CD4-positive, alpha-beta T cell treated with Interleukin-17A for 4 hours (primary cell): ENCODE measurements at places on chromosomes 12 and 14.

GRCh38 chr12:15823360-15824128 lies 34.4 kb upstream of the EPS8 start:
- DNase-seq = no peak

- DNase-seq = no peak
These were observed 774.9 kb upstream of the NOVA1 start for GRCh38 chr14:27372771-27373170.

DNA sequence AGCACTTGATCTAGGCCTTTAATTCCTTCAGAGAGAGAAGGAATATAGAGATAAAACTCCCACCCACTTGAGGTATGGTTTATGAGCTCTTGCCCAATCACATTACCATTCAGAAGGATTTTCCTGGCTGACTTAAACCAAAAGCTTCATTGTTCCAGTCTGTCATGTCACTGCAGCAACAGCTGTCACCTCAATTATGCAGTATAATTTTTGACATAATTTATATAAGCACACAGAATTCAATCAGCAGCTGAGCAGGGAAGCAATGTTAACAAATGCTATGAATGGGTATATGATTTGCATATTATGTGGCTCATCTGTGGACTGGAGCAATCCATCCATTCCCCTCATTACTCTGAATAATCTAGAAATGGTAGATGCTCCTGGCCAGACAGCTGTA lies 40.3 kb downstream of the CBX5 start:
- no peak for DNase-seq

- DNase-seq = no peak
These were observed 9.3 kb upstream of the B4GALNT3 start for GRCh38 chr12:450438-450837.

GRCh38 chr12:107635139-107635538 lies 50.5 kb upstream of the PWP1 start:
- DNase-seq = no peak

DNA sequence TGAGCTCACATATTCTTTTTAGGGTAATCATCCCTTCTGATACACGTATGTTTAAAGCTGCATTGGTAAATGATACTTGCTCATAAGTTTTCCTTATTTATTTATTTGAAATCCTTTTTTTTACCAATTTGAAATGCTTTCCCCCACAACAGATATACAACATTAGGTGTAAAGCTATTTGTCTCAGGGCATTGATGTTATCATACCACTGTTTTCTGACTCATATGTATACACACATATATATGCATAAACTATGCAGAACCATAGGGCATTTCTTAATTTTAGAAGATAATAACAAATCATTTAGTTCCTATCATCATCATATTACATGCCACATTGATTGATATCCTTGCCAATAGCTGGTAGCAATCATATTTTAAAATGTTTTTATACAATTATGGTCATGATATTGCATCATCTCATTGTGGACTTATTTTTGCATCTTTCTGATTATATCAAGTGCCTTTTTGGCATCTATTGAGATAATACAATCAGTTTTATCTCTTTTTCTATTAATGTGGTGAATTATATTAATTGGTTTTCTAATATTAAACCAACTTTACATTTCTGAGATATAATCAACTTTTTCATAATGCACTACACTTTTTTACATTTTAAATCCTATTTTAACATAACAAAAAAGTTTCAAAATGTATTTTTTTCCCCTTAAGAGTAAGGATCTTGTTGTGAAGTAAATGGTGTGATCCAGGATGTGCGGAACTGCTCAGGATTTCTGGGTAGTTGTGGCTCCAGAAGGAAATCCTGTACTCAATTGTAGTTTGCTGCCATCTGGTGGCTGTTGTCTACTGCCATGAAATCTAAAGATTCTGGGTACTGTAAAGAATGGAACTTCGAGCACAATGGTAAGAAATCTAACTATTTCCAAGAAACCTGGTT lies 16.7 kb downstream of the OR9K2 start:
- DNase-seq = peak; percentile 64

DNA sequence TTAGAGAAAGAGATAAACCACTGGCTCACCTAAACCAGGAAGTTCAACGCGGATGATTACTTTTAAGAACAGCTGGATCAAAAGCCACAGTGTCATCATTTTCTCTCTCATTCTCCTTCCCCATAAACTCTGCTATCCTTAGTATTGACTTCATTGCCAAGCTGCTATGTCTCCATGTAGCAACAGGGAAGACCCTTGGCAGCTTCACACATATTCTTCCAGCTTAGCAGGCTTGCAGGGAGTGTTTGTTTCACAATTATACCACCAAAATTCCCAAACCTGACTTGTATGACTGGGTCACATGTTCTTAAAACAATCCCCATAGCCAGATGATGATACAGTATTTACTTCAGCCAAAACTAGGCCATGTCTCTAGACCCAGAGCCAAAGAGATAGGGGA lies 235.5 kb downstream of the PAWR start:
- DNase-seq = no peak

DNA sequence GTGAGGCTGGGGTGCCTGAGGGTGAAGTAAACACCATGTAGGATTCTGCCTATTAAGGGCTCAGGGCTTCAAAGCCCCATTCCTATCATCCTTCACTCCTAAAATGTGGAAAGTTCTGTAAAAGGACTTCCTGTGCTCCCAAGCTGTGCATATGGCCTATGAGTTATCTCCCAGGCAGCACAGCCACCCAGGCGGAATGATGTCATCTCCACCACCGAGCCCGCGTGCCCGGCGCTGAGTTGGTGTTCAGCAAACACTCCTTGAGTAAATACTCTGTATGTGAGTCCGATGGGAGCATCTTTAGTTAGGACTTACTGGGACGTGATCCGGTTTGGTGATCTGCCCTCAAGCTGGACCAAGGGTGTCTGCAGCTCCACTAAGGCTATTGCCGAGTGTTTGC lies 437.3 kb downstream of the MED13L start:
- no peak for DNase-seq

DNA sequence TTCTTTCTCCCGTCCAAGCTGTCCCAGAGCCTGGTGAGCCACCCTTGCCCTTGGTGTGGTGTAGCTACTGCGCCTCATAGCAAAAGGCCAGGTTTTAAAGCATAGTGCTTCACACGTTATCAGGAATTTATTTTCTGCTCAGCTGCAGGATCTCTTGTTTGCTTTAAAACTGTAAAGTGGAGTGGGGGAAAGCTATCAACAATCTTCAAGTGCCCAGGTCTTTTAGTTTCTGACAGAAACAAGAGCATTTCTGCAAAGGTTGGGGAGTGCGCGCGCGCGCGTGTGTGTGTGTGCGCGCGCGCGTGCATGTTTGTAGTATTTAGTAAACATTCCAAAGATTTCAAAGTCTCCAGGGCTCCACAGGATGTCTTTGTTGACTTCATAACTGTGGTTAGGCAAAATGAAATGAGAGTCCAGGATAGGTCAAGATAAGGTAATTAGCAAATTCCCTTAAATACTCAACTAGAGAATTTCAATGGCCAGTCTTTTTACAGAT lies 45.5 kb downstream of the EML1 start:
- DNase-seq = no peak

DNA sequence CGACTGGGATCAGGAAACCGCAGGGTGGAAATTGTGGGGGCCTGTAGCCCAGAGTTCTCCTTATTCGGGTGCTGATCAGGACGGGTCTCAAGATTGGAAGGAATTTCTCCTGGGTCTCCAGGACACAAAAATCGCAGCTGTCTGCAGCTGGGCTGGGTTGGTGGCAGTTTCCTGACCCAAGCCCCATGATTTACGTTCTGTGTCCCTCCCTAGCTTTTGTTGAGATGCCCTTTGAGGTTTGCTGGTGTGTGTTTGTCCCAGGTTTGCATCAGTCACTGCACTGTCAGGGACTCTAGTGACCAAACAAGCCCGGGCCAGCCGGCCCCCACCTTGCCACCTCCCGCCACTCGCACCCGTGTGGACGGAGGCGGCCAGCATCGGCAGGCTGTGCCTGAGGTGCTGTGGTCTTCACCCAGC lies 89.5 kb downstream of the FBXL14 start:
- DNase-seq = no peak

GRCh38 chr14:94795372-94795771 lies 25.5 kb upstream of the GSC start:
- DNase-seq = no peak

DNA sequence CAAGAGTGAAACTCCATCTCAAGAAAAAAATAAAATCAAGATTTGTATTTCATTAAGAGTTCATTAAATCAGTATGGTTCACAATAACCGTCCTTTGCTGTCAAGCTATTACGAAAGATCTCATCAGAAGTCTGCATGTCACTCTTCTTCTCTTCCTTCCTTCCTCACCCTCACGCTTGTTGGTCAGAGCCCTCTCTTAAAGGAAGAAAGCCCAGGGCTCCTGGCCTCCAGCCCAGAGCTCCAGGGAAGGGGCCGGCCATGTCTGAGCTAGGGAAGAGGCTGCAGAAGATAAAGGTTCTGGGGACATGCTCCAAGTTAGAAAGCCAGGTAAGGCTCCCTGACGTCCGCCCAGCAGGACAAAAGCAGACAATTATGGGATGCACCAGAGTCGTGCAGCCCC lies 43.1 kb upstream of the DLK1 start:
- no peak for DNase-seq

DNA sequence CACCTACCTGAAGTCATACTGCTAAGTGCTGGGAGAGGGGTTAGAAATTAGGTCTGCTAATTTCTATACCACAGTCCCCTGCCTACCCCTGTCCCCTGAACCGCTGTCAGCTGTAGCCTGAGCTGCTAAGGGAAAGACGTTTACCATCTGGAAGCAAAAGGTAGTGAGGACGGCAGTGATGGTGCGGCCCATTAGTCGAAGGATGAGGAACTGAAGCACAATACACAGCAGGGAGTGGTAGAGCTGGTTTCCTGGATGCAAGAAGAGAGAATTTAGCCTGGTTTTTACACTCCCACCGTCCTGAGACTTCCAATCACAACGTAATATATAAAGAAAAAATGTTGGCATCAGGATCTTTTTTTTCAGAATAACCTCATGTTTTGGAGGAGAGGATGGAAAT lies 11.8 kb downstream of the EMG1 start:
- no peak for DNase-seq

GRCh38 chr14:50025776-50026175 lies 90.6 kb downstream of the VCPKMT start:
- no peak for DNase-seq

- DNase-seq = no peak
These were observed 230.5 kb downstream of the PCNX1 start for GRCh38 chr14:71137536-71138447.

- no peak for DNase-seq
These were observed 138.2 kb downstream of the CACNA1C start for GRCh38 chr12:2190896-2191533.

DNA sequence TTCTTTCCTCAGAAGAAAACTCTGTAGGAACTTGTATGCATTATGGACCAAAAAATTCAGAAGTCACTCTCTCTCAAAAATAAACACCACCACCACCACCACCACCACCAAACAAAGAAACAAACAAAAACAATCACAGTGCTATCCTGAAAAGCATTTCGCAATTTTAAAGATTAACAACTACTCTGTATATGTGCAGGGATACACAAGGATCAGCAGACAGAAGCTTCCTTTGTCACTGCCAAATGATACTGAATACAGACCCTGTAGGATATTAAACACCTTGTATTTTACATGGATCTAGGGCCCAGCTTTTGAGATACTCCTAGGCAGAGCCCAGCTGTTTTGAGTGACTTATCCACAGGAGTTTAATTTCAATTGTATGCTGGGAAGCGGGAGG lies 31.7 kb downstream of the ATP2B1 start:
- DNase-seq = no peak

DNA sequence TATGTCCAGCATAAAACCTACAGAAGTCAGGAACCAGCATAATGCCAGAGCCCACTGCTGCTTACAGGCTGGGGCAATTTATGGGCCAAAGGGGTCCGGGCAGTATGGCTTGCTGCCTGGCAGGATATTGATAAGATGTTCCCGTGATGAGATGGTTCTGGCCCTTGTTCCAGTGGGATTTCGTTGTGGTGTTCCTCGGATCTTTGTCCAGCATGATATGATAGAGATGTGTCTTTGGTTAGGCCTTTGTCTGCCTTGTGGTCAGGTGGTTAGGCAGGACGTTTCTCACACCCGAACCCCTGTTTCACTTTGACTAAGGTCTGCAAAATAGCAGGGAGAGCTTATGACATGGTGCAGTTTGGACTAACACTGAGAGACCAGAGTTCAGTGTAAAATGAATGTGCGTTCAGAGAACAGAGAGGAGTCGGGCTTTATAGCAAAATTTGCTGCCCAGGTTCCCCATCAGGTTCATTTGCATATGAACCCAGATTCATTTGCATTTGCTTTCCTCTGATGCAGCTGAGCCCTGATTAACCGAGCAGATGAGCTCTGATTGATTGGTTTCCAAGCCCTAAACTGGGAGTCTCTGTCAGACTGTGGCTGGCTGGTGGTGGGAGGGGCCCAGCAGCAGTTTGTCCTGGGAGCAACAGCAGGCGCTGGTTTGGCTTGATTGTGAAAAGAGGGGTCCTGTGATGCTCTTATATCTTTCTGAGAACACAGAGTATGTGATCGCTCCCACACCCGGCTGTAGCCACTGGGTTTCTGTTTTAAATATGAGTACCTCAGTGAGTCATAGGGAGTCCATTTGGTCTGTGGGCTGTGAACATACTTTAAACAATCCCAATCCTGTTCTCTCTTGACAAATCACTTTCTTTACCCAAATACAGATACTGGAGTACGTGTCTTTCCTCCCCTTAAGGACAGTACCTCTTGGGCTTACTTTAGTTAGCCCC lies 156.3 kb upstream of the PZP start:
- peak; percentile 21 for DNase-seq

GRCh38 chr12:90098132-90098779 lies 389.6 kb upstream of the ATP2B1 start:
- no peak for DNase-seq

GRCh38 chr12:111981987-111982386 lies 31.0 kb downstream of the TMEM116 start:
- DNase-seq = no peak

GRCh38 chr14:77878783-77879182 lies 78.9 kb downstream of the ADCK1 start:
- no peak for DNase-seq

DNA sequence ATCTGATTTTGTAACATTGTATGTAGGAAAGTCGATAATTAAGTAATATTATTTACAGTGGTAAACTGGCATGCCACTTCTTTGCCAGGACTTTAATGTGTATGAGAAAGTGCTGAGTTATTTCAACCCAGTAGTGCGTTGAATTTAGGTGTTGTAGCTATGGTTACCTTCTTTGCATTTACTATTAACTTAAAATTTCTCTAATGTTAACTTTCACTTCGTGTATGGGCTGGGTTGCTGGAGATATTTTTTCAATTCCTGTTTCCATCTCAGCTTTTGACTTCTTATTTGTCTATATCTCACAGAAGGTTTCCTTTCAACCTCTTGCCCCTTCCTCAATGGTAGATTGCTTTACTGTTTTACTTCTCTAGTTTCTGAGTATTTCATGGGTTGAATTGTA lies 1345.6 kb downstream of the FSCB start:
- DNase-seq = no peak

DNA sequence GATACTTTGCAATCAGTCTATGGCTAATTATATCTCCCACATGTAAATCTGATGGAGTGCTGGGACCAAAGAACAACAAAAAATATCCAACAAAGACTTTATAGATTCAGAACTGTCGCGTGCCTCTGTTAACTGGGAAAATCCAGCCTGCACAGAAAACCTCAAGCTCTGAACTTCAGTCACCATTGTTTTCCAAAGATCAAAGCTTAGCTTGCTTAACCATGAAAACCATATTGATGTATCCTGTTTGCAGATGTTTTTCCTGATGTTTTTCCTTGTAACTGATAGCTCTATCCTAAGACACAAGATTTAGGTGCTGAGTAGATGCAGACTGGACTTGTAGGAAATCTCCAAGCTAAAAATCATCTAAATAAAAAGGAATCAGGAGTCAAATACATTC lies 163.7 kb downstream of the GXYLT1 start:
- no peak for DNase-seq

GRCh38 chr12:131600160-131600532 lies 110.7 kb upstream of the SFSWAP start:
- no peak for DNase-seq
